SW 1271 (cell line): ENCODE measurements at places on chromosomes 6 and 20.
A peak's percentile ranks its signal among the peaks of the same experiment; 100 is the strongest.

DNA sequence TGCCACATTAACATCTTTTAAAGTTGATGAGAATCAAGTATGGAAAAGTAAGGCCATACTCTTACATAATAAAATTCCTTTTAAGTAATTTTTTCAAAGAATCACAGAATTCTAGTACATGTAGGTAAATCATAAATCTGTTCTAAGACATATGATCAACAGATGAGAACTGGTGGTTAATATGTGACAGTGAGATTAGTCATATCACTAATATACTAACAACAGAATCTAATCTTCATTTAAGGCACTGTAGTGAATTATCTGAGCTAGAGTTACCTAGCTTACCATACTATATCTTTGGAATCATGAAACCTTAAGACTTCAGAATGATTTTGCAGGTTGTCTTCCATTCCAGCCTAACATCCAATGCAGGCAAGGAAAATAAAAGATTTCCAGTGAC is 11.6 kb downstream of the PLN start:
- DNase-seq: no peak

DNA sequence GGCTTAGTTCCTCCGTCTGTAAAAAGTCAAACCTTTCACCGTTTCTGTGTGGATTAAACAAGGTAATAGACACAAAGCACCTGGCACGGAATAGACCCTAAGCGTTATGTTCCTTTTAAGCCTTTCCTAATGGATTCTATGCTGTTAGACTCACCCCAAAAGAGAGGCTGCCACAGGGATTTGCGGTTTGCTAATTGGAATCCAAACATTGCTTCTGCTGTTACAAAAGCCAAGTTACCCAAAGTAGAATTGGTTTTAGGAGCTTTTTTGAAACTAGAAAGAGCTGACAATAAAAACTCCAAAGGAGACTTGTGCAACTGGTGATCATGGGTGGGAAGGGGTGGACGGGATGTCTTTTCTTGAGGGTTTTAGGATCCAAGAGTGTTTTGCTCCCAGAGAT is 178.0 kb downstream of the BMP7 start:
- no peak for DNase-seq

DNA sequence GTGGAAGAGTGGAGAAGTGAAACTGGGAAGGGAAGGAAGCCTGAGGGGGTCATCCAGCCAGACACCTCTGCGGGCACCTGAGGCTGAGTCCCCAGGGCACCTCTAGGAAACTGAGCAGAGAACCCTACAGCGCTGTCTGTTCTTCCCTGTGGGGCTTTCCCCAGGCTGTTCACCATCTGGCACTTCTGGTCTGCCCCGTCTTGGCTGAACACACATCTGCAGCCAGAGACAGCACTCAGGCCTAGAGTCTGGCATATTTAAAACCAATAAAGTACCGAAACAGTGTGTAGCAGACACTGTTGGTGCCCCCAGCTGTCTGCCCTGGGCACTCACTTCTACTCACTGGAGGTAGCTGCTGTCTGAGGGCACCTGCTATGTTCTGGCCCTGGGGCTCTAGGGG is 9.4 kb upstream of the ARFGEF2 start:
- DNase-seq: no peak

DNA sequence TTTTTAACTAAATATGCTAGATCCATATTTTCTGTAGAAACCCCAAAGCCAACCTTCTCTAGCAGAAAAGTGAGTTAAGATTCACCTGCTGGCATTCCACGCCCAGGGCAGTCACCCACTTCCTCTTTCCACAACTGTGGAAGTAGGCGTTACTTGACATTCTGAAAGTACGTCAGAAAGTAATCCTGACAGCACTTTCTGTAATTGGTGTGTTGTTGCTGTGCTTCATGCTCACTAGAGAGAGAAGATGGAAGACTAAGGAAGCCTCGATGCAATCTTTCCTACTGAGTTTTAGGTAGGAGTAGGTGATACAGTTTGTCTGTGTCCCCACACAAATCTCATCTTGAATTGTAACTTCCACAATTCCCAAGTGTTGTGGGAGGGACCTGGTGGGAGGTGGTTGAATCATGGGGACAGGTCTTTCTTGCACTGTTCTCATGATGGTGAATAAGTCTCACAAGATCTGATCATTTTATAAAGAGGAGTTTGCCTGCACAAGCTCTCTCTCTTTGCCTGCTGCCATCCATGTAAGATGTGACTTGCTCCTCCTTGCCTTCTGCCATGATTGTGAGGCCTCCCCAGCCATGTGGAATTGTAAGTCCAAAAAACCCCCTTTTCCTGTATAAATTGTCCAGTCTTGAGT is 101.1 kb downstream of the MAP3K7 start:
- no peak for DNase-seq

- DNase-seq: peak; percentile 32
Measured at GRCh38 chr6:133241901-133242636, 912 bp downstream of the EYA4 start.

- no peak for DNase-seq
Measured at GRCh38 chr6:3088968-3089367, 20.7 kb downstream of the RIPK1 start.

- DNase-seq: no peak
Measured at GRCh38 chr20:3797592-3798372, 1.7 kb downstream of the CDC25B start.

DNA sequence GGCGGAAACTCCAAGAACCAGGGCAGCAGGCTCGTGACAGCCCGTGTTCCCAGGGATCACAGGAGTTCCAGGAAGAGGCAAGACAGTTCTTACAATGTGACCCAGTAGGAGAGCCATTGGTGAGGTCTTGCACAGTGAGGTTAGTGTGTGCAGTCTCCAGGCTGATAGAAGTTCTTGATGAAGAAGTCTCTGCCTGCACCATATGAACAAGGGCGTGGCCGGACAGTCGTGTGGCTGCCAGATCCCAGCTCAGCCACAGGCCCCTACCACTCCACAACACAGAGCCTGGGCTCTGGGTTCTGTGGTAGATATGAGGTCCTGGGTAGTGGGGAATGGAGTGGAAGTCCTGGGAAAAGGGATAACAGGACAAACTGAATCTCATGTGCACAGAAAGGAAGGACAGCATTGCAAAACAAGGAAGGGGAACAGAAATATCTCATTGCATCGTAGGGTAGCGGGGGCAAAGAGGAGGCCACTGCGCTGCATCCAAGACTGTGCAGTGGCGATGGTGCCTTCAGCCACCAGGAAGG is 65.2 kb downstream of the STX11 start:
- peak; percentile 12 for DNase-seq

- DNase-seq: no peak
Measured at GRCh38 chr20:43433250-43433854, 24.3 kb upstream of the SRSF6 start.

DNA sequence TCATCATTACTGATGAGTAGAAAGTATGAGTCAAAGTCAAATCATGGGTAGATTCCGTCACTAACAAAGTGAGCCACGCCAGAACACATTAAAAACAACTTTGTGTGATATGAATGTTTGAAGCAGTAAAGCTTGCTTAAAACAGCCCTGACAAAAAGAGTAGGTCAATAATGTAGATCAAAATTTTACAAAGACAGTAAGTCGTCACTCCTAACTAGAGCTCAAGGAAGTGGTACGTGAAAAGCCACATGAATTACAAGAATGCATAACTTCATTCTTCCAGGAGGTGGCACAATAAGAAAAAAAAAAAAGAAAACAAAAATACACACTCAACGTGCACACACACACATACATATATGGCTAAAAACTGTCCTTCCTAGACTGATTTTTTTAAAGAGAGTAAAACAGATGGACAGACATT is 69.9 kb downstream of the HACE1 start:
- DNase-seq: peak; percentile 67

DNA sequence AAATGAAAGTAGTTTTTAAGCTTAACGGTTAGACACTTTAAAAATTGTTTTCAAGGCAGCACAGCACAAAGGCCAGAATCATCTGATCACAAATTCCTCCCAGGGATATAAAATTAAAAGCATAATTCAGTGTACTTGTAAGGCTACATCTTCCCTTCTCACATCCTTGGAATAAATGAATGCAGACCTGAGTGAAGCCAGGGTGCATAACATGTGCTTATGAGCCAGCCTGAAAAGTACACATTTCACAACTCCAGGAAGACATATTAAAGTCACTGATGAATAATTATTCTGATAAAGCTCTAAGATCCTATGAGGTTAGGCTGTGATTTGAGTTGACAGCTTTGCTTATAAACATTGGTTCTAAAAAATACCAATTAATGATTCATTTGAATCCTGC is 163.6 kb downstream of the BTBD9 start:
- no peak for DNase-seq

- DNase-seq: no peak
Measured at GRCh38 chr6:119542037-119542436, 192.5 kb upstream of the MAN1A1 start.

DNA sequence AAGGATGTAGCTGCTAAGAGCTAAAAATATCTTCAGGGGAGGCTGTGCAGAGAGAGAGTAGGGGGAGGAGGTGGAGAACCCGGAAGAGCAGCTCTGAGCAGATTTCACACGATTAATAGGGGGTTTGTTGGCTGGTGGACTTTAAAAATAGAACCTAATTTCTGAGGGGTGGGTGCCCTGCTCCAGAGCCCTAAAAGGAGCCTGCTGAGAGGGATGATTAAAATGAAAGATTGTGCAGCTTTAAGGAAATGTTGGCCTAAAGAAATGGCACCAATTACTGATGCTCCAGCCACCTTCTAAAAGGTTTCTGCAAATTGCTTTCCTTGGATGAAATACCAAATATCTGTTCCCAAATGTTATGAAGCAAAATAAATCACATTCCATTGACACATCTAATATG is 202.8 kb upstream of the BTBD3 start:
- no peak for DNase-seq

- DNase-seq: no peak
Measured at GRCh38 chr6:119138906-119139541, 60.6 kb upstream of the FAM184A start.

GRCh38 chr6:24927277-24927955 is 8.3 kb downstream of the RIPOR2 start:
- no peak for DNase-seq

- no peak for DNase-seq
Measured at GRCh38 chr20:41306061-41306727, 11.3 kb downstream of the ZHX3 start.

DNA sequence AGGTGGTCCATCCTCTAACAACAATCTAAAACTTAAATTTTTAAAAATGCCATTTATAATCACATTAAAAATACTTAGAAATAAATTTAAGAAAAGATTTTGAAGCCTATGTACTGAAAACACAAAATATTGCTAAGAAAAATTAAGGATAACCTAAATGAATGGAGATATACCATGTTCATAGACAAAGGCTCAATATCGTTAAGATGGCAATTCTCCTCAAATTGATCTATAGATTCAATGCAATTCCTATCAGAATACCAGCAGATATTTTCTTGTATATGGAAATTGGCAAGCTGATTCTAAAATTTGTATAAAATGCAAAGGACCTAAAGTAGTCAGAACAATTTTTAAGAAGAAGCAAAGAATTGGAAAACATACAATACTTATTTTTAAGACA is 19.7 kb upstream of the UST start:
- no peak for DNase-seq
